Activated naive CD4-positive, alpha-beta T cell treated with anti-CD3 and anti-CD28 coated beads, Interleukin-2, amount 50 U/mL, for 16 hours (primary cell): ENCODE measurements at places on chromosomes 13 and 19.
A peak's percentile ranks its signal among the peaks of the same experiment; 100 is the strongest.

DNA sequence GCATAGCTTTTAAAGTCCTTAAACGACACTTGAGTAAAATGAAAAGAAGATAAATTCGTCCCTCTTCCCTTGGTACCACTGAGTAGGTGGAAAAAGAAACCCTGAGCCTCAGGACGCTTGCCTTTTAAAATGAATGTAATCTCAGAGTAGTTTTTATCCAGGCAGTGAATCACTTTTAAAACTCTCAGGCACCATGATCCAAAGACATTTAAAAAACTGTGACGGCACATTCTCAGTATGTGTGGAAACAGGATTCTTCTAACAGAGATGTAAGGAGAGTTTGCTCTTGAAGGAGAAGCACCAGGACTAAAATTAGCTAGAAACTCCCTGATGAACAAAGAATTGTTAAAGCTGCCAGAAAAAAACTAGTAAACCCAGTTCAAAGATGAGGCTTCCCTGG, 105.7 kb upstream of the SLC15A1 start:
- DNase-seq = no peak

- no peak for DNase-seq
Measured at GRCh38 chr19:35845215-35846037, 6.9 kb downstream of the NPHS1 start.

- no peak for DNase-seq
Measured at GRCh38 chr13:74024314-74024713, 109.9 kb downstream of the KLF12 start.

- DNase-seq = no peak
Measured at GRCh38 chr13:41837629-41838028, 123.3 kb downstream of the VWA8 start.

GRCh38 chr19:33293255-33294057, 8.9 kb downstream of the CEBPA start:
- no peak for DNase-seq

GRCh38 chr13:45047394-45048310, 58.3 kb downstream of the GPALPP1 start:
- peak; percentile 81 for DNase-seq

DNA sequence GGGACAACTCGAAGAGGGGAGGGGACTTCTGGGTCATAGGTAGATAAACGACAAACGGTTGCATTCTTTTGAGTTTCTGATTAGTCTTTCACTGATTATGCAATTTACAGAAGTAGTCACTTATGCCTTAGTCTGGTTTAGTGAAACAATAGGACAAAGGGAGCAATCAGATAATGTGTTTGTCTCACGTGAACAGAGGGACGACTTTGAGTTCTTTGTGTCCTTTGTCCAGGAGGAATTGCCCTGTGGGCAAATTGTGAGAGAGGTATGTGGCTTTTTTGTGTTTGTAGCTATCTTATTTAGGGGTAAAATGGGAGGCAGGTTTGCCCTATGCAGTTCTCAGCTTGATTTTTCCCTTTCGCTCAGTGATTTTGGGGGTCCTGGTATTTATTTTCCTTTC, 362.9 kb upstream of the PCDH20 start:
- no peak for DNase-seq

- no peak for DNase-seq
Measured at GRCh38 chr13:59345311-59345710, 818.4 kb downstream of the DIAPH3 start.

DNA sequence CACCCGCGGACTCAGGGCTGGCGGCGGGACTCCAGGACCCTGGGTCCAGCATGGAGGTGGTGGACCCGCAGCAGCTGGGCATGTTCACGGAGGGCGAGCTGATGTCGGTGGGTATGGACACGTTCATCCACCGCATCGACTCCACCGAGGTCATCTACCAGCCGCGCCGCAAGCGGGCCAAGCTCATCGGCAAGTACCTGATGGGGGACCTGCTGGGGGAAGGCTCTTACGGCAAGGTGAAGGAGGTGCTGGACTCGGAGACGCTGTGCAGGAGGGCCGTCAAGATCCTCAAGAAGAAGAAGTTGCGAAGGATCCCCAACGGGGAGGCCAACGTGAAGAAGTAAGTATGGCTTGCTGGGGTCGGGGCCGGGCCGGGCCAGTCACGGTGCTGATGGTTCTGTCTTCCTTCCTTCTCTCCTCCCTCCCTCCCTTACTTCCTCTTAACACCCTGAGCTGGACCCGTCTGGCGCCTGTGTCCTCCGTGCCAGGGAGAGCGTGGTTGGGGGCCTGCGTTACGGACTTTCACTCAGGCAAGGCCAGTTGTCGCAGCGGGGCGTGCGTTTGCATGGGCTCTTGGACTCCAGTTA, 1.4 kb downstream of the STK11 start:
- DNase-seq = peak; percentile 33

DNA sequence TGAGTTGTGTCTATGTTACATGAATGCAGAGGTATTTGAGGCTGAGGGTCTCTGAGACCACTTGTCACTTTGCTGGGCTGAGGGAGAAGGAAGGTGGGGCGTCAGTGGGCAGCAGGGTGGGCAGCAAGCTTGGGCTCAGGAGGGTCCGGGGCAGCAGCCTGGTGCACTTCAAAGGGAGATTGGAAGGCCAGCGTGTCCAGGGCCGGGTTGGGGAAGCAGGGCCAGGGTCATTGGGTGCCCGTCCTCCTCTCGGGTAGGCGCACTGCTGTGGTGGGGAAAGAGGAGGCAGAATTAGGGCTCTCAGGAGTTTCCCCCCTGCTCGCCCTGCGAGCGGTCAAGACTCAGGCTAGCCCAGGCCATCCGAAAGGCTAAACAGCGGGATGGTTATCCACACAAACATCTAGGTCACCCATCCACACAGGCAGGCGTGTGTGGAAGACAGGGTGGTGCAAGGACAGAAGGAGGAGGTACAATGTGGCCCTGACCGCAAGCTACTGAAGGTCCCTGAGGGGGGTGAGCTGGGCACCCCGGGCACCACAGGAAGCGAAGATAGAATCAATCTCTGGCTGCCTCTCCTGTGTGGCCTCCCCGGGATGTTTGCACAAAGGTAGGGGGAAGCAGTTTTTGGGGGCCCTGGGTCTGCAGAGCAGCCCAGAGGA, 37.7 kb downstream of the MYO9B start:
- no peak for DNase-seq

- no peak for DNase-seq
Measured at GRCh38 chr19:18742838-18743783, 48.0 kb downstream of the COMP start.

- no peak for DNase-seq
Measured at GRCh38 chr19:37077501-37077933, 716 bp upstream of the ZNF420 start.

GRCh38 chr19:3119693-3120380, 16.0 kb upstream of the GNA15 start:
- DNase-seq = no peak

- no peak for DNase-seq
Measured at GRCh38 chr19:1811942-1812425, at the start of gene ATP8B3. Gene ATP8B3 (minus strand): TSS chr19:1812276. CDS start chr19:1811736, 540 bp downstream.

GRCh38 chr13:106548064-106548696, 12.7 kb upstream of the EFNB2 start:
- DNase-seq = no peak

DNA sequence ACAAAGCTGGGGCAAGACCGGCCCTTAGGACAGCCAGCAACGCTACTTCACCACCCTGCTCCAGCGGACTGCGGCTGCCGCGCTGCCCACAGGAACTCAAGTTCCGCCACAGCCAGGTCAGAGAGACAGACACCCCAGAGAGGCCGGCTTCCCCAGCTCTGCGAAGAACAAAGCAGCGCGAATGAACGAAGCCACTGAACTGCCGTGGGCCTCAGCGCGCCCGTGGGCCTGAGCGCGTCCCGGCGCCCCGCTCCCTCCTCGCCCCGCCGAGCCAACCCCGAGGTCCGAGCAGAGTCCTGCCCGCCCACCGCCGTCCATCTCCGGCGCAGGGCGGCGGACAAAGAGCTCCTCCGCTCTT, 158.4 kb downstream of the RNF17 start:
- DNase-seq = no peak

DNA sequence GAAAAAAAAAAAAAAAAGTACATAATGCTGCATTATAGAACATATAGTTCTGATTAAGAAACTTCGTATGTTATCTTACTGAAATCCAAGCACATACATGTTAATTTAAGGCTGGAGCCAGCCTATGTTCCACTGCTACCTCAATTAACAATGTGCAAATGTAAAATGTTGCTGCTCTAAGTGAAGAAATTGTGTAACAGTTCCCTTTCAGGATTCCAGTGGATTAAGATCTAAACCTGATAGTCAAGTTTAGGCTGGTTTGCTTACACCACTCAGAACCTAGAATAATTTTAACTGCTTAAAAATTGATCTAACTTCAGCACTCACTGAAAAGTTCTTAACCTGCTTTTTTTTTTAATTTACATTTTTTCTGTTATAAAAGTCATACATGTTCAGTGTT, 4.2 kb downstream of the VPS36 start:
- no peak for DNase-seq

- DNase-seq = peak; percentile 45
Measured at GRCh38 chr13:33678906-33679657, 138.9 kb upstream of the RFC3 start.

GRCh38 chr13:79604752-79605151, 123.8 kb downstream of the NDFIP2 start:
- DNase-seq = no peak

DNA sequence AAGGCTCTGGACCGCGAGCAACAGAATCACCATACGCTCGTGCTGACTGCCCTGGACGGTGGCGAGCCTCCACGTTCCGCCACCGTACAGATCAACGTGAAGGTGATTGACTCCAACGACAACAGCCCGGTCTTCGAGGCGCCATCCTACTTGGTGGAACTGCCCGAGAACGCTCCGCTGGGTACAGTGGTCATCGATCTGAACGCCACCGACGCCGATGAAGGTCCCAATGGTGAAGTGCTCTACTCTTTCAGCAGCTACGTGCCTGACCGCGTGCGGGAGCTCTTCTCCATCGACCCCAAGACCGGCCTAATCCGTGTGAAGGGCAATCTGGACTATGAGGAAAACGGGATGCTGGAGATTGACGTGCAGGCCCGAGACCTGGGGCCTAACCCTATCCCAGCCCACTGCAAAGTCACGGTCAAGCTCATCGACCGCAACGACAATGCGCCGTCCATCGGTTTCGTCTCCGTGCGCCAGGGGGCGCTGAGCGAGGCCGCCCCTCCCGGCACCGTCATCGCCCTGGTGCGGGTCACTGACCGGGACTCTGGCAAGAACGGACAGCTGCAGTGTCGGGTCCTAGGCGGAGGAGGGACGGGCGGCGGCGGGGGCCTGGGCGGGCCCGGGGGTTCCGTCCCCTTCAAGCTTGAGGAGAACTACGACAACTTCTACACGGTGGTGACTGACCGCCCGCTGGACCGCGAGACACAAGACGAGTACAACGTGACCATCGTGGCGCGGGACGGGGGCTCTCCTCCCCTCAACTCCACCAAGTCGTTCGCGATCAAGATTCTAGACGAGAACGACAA, 1.8 kb downstream of the PCDH17 start:
- DNase-seq = no peak

GRCh38 chr13:87094646-87095045, 576.5 kb upstream of the SLITRK5 start:
- DNase-seq = no peak

GRCh38 chr13:60662595-60662994, 265.6 kb downstream of the TDRD3 start:
- DNase-seq = no peak

DNA sequence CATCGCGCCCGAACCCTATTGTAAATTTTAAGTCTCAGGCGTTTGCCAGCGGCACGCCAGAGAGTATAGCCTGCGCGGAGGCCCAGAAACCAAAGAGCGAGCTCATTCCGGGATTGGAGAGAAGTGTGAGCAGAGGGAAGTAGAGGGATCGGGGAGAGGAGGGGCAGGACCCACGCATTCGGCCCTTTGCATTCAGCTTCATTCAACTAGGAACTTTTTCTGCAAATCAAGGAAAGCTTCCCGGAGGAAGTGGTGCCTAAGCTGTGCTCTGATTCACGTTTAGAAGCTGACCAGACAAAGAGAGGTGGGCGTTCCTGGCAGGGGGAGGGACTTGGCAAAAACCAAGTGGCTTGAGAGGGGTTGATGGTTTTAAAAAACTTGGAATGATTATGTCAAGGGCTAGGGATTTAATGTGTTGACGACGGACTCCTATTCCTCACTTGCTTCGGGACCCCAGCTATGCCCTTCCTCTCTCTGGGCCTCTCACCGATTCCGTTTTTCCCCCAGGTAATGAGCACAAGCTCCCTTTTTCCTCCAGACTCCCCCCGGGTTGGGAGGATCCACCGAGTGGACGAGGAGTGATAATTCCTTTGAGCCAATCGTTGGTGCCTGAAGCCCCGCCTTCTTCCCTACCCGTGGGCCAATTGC, 811 bp upstream of the PRMT1 start:
- DNase-seq = no peak

DNA sequence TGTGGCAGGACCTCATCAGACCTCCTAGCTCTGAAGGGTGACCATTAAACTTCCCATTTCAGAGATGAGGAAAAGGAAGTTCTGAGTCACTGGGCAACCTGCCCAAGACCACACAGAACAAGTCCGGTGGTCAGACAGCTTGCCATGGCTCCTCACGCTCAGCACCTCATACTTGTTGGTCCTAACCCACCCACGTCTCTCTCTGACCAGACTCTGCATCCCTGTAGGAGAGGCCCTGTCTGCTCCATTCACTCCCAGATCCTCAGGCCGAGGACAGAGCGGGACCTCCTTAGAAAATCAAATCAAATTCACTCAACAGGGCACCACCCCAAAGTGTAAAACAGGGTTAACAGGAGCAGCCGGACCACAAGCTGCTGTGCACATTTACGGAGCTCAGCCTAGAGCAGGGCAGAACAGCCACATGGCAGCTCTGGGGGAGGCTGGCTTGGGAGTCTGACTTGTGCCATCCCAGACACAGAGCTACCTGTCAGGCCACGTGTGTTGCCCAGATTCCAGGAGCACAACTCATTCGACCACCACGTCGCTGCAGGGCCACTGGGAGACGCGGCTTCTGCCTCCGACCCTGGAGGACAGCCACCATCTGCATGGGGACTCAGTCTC, 1.7 kb downstream of the MIER2 start:
- no peak for DNase-seq

- peak; percentile 35 for DNase-seq
Measured at GRCh38 chr19:12840091-12841079, 2.1 kb downstream of the MAST1 start.

DNA sequence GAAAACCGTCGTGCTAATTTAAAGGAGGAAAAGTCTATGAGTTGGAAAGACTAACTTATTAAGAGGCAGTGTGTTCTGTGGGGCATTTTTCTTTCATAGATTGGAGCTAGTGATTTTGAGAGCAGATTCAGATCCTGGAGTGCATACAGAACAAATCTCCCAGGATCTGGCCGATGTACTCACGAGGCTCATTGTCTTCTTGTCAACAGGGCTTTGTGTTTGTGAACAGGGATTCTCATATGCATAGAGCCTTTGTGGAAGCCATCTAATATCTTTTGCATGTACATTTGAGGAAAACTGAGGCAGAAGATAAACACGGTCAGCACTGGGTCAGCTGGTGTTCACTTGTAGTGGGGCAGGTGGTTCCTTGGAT, 482.9 kb upstream of the TSHZ3 start:
- no peak for DNase-seq

- DNase-seq = no peak
Measured at GRCh38 chr13:28137596-28137995, 749 bp upstream of the PAN3 start.

GRCh38 chr13:97234742-97235141, 12.6 kb downstream of the MBNL2 start:
- DNase-seq = no peak

- no peak for DNase-seq
Measured at GRCh38 chr13:97944396-97945029, 9.0 kb upstream of the IPO5 start.

- peak; percentile 57 for DNase-seq
Measured at GRCh38 chr19:5974721-5975387, 3.1 kb downstream of the RANBP3 start.
